Thoracic aorta (tissue), 2 donors: ENCODE measurements at places on chromosomes 12 and 14.

DNA sequence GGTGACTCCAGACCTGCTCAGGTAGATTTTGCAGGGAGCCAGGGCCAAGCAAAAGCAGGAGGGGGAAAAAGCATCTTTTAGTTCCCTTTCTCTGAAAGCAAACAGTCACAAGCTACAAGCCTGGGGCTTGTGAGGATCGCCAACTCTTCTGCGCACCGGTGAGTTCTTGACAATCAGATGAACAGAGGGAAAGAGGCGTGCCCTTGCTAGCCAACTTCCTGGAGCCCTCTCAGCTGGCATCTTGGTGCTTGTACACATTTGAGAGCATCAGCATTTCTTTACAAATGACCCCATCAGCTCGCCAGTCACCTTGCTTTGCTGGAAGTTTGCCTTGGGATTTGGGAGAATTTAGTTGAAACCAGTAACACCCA is 55.5 kb downstream of the ZNF664 start:
- DNase-seq, result no peak

GRCh38 chr12:93122569-93123091 is 193.5 kb upstream of the EEA1 start:
- no peak for DNase-seq

DNA sequence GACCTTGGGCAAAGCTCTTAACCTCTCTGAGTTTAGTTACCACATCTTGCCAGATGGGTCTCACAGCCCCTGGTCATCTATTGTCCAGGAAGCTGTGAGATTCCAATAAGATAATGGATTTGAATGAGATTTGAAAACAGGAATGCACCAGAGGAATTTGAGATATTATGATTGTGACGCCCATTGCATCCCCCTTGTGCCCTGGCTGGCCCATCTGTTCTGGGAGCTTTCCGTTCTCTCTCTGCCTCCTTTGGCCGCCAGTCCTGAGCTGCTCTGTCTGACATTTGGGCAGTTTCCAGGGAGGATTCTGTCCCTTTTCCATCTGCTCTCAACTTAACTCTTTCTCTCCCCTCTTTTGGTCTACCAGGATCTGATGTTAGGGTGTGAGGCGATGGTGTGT is 24.6 kb downstream of the SRRM4 start:
- DNase-seq, result no peak

DNA sequence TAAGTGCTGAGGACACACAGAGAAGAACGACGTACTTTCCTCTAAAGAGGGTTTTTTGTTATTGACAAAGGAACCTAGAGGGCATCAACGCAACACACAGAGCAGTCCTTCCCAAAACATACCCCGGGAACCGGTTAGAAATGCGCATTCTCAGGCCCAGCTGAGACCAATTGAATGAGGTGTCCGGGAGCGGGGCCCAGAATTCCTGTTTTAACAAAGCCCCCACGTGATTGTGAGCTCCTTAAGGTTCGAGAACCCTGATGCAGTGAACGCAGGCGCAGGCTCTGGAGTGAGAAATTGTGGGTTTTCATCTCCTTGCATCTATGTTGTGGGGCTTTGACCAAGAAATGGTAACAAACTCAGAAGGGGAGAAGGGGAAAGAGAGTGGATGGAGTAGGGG is 51.0 kb upstream of the TBX3 start:
- DNase-seq, result no peak

GRCh38 chr12:67827820-67828383 is 161.3 kb upstream of the IFNG-AS1 start:
- peak; percentile 42 for DNase-seq

DNA sequence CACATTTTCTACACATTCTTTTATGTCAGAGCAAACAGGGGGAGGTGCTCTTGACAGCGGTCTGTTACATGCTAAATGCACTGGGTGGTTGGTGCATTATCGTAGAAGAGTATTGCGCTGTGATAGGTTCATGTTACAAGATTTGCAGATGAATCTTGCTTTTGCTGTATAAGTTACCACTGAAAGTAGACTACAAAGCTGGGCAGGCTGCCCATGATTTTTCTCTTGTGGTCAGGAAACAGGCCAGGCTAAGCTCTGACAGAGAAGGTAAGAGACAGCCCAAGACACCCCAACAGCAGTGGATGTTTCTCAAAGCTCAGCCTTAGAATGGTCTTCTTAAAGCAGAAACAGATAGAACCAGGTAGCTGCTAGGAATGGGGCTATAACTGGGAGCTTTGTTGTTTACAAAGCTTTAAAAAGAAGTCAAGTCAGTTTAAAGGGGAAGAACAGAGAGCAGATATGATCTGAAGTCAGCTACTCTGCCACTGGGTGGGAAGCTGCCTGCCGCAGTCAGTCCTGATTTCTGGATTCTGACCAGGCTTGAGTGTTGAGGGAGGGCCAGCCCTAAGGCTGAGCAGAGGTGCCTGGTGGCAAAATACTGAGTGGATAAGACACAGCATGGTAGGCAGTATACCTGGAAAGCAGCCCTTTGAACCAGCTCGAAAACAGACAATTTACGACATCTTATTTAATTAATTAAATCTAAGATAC is 9.4 kb downstream of the KCNA1 start:
- DNase-seq, result no peak

- DNase-seq, result no peak
These were observed 61.5 kb upstream of the RASSF8 start for GRCh38 chr12:25896981-25897380.

DNA sequence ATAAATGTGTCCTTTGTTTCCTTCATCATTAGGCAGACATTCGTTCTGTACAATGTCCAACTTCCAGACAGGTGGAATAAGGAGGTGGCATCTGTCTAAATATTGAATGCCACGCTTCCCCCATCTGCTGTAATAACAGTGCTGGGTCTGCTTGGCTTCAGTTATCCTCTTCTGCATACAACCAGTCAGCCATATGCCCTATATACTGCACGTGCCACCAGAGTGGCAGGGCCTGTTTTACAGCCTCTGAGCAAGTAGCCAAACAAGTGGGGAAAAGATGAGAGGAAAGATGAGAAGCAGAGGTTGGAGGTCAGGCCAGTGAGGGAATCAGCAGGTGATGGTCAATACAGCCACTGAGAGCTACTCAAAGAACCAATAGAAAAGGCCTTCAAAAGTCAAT is 55.4 kb downstream of the OTX2 start:
- no peak for DNase-seq

DNA sequence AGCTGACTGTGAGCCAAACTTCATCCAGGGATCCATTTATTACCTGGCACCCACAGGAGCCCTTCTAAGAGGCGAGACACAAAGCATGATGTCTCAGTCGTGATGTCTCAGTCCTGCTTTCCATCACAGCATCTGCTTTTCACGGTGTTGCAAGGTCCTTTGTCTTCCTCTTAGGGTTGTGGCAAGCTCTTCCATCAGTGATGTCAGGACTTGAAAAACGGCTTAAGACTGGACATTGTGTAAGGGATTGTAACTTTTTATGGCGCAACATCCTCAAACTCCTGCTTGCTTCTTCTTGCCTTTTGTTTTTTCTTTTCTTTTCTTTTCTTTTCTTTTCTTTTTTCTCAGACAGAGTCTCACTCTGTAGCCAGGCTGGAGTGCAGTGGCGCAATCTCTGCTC is 586.5 kb upstream of the TMEM132C start:
- DNase-seq, result no peak

DNA sequence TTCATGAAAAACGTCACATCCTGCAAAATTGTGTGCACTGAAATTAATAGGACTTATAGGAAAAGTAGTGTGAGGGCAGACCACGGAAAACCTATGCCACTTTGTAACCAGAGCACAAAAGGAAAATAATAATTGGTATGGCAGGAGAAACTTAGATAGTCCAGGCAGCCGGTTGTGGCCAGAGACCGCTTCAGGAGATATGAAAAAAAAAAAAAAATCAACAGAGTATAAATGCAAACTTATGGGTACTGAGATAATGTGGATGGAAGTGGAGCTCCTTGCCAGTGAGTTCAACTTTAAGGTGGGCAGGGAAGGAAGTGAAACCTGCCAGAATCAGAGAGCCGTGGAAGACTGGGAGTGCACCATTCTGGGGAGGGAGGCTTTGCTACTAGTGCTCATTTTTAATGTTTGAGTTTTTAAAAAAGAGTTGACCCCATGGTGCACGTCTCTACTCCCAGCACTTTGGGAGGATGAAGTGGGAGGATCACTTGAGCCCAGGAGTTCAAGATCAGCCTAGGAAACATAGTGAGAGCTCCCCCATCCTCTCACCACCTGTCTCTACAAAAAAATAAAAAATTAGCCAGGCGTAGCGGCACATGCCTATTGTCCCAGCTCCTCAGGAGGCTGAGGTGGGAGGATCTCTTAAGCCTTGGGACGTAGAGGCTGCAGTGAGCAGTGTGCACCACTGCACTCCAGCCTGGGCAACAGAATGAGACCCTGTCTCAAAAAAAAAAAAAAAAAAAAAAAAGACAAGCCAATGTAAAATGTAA is 34.3 kb upstream of the METAP2 start:
- no peak for DNase-seq

DNA sequence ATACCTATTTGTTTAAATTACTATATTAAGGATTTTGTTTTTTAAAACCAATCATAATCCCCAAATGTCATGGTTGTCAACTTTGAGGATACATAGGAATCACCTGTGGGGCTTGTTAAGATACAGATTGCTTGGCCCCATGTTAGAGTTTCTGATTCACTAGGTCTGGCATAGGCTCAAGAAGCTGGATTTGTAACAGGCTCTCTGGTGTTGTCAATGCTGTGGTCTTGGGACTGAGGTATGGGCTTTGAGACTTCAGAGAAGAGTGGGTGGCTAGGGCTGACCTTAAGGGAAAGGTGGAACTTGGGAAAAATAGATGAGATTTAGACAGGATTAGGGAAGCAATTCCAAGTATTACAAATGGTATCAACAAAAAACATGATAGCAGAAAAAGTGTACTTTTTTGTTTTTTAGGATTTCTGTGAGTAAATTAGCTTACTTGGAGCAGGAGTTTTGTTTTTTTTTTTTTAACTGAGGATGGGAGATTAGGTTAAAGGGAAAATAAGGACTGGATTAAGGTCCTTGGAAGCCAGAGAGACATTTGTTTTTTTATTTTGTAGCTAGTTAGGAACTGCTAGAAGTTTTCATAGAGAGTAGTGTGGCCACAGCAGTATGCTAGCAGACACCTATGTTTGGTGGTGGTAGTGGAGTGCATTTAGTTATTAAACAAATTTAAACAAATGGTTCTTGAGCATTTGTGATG is 88.6 kb downstream of the RAD51B start:
- no peak for DNase-seq
